Activated naive CD4-positive, alpha-beta T cell (primary cell): ENCODE measurements at places on chromosomes 5 and 9.

DNA sequence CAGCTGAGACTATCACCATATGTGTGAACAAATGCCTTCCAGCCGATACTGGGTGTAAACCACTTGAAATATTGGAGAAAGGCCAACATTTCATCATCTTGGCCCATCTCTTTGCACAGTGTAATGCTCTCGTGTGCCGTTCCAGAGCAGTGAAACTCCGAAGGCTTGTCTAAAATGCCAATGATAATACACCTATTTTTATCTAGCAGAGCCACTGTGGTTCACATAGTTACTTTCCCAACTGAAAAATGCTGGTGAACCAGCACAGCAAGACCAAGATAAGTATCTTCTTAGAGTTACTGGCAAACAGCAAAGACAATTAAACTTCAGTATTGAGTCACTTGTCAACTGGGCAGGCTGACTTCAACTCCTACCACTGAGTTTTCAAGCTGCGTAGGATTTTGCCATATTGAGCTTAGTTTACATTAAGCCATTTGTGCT is 379.9 kb upstream of the ACTBL2 start:
- DNase-seq = no peak

DNA sequence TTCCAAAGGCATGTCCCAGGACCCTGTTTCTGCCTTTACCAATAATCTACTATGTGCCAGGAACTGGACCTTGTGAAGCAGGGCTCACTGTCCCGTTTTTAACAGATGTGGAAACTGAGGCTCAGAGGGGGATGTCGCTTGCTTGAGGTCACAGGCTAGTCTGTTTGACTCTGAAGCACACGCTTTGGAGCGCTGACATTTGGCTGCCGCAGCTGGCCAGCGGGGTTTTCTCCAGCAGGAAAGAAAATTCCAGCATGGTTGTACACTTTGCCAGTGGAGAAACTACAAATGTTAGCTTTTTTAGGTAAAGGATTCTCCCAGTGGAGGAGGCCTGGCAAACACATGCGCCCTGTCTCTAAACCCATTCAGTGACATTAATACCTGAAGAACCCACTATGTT is 50.5 kb downstream of the SH3PXD2B start:
- DNase-seq = no peak

DNA sequence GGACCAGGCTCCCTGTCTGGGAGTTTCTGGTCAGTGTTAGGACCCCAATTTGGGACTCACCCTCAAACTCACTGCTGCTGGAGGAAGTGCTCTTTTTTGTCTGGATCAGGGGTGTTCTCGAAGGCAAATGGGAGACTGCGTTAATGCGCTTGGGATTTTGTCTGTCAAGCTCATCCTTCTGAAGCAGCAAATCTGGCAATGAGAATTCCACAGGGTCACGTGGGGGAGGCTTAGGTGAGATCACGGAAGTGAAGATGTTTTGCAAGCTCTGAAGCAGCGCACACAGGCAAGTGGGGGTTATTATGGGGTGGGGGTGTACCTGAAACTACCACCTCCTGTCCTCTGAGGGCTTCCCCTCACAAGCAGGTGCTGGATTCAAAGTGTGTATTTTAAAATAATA is 10.5 kb upstream of the TEX53 start:
- no peak for DNase-seq

DNA sequence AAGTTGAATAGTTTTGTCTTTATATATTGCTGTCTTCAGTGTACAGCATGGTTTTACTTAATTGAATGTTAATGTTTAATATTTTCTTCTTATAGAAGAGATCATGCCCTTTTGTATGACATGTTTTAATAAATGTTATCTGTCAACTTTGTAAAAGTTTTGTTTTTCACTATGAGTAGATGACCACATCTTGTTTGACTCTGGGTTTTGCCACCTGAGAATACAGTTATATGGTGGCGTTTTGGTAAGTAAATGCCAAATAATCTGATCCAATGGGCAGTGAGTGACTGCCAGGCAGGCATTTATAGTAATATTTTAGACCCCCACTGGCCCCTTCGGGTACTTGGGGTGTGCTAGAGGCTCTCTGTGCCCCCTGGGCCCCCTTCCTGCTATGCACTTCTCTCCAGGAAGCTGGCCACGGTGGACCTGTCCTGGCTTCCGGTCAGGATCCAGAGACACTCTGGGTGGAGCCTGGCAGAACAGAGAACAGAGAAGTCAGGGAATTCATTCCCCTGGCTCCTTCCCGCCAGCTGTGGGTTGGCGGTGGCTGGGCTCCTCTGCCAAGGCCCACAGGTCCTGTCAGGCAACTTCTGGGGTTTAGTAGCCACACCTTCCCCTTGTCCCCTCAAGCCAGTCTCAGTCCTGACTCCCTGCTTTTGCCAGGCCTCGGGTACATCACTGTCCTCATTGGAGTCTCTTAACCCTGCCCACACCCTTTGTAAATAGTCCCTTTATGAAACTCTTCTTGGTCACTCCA is 22.2 kb upstream of the ZBTB34 start:
- no peak for DNase-seq

GRCh38 chr9:74379718-74380117 is 117.4 kb upstream of the RORB start:
- no peak for DNase-seq

GRCh38 chr5:165834891-165835290 is 2329.5 kb downstream of the MAT2B start:
- DNase-seq = no peak

DNA sequence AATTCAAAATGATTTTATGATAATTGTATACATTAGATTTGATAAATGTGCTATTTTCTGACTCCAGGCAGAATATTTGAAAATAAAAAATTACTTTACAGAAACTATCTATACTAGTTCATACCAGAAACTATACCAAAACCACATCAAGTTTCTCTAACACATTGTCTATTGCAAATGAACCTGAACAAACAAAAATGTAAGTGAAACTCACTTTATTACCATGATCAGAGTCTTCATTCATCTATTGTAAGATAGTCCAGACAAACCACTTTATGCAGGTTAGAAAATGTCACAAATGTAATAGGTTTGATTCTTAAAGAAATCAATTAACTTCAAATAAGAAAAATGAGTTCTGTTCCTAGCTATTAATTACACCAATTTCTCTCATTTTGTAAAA is 99.4 kb downstream of the OXCT1 start:
- no peak for DNase-seq

GRCh38 chr5:128276537-128277216 is 193.1 kb downstream of the SLC12A2 start:
- no peak for DNase-seq

DNA sequence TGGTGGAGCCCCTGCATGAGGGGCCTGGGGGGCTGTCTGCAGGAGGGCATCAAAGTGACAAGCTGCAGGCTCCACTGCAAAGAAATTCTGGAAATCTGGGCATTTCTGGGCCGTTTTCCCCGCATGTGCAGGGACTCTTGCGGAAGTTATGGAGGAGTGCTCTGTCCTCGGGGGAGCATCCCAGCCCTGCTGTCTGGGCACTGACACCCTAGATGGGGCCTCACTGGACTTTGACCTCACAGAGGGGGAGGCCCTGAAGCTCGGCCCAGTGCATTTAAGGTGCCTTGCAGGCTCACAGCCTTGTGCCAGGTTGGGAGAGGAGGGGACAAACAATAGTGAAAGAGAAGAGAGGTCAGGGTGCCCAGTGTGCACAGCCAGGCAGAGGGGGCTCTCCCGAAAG is 35.4 kb downstream of the LHX3 start:
- no peak for DNase-seq

DNA sequence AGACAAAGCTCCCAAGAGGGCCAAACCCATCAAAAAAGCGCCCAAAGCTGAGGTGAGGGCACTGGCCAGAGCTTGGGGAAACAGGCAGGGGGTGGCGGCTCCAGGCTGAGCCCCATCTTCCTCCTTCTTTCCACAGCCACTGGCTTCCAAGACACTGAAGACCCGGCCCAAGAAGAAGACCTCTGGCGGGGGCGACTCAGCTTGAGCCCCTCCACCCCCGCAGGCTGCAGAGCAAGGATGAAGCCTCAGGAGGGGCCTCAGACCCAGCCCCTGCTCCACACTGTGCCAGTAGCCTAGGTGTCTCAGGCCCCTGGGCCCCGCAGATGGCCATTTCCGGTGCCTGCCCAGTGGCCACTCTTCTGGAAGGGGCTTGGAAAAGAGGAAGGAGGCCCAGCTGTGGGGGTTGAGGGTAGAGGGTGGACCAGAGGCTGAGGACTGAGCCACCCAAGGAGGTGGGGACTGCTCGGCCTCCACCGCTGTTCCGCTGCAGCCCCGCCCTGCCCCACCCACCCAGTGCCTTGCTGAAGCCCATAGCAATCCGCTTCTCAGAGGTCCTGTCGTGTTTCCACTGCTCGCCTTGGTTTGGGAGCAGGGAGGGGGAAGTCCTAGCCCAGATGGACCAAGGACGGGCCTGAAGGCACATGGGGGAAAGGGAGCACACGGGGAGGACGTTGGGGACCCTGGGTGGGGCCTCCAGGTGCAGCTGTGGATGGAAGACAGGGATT is 6.9 kb downstream of the REEP2 start:
- no peak for DNase-seq

GRCh38 chr9:92558612-92559374 is 23.0 kb upstream of the ECM2 start:
- no peak for DNase-seq

DNA sequence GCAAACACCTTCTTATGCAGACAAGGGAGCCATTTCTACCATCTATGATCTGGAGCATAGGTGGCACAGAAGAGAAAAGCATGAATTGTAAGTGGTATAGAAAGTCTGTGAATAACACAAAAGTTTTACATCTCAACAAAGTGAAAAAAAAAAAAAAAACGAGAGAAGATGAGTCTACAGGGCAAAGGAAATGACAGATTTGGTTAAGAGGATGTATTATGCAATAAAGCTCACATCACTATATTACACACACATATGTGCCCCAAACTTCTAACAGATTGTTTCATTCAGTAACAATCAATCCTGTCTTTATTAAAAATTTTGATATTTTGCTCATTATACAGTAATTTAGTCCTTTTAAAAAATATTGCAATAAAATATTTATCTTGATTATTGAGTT is 49.8 kb downstream of the CERT1 start:
- no peak for DNase-seq

GRCh38 chr9:128362774-128363173 is 8.4 kb upstream of the URM1 start:
- DNase-seq = no peak

DNA sequence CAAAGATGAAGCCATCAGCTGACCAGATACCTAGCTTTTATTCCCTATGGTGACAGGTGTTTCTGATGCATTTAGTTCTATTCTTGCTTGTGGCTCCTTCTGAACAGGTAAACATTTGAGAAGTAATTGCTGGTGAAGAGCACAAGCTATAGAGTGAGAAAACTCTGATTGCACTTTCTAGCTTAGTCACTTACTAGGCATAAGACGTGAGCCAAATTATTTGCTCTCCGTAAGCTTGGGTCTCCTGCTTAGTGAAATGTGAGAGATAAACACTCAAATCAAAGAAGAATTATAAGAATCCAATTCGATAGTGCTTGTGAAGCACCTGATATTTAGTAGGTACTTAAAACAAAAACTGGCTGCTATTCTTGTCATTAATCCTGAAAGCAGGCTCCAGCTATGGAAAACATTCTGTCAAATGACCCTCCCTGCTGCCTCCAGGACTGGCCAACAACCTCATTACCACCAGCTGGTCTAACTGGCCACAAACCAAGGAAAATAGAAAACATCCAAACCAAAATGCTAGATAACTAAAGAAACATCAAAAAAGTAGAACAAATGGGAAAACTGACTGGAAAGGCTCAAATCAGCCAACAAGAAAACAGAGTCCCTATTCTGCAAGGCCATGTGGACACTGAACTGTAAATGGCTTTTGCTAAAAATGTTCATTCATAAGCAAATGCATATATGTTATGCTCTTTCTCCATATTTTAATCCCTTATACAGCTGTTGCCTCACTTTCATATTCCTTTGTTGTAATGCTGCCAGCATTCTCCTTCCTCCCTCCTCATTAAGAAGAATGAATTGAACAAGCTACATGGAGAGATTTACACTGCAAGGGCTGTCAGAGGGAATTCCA is 616.1 kb downstream of the DTWD2 start:
- DNase-seq = no peak

DNA sequence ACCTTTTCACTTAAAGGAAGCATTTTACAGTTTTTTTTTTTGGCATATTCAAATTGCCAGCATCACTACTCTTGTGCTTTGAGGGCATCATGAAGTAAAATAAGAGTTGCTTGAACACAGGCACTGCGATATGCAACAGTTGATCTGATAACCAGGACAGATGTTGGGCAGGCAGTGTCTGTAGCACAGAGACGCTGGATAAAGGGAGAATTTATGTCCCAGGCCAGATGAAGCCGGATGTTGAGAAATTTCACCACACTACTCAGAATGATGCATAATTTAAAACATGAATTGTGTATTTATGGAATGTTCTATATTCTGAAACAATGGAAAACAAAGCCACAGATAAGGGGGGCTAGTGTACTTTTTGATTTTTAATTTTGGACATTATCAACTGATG is 71.4 kb downstream of the SLC12A2 start:
- DNase-seq = no peak

DNA sequence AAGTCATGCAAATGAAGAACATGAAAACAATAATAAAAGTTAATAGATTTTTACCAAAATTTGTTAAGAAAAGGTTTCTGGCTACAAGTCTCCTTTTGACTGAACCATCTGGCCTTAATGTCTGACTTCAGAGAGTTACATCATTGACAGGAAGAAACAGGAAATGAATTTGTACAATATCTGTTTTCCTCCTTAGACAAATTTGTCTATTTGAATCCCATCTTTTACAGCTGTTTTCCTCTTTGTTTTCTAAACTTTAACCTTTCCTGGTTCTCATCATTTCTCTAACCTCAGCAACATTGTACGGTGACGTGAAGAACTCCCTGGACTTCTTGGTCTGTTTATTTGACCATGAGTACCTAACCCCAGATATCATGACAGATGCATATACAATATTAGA is 567.5 kb upstream of the RIOK2 start:
- no peak for DNase-seq
